Left cardiac atrium (tissue), 4 donors: ENCODE measurements at places on chromosomes 16 and 17. TPM values are rescaled to one million over a fixed set of nuclear protein-coding genes. Genes with fewer than 3 reads are reported as not detected.

DNA sequence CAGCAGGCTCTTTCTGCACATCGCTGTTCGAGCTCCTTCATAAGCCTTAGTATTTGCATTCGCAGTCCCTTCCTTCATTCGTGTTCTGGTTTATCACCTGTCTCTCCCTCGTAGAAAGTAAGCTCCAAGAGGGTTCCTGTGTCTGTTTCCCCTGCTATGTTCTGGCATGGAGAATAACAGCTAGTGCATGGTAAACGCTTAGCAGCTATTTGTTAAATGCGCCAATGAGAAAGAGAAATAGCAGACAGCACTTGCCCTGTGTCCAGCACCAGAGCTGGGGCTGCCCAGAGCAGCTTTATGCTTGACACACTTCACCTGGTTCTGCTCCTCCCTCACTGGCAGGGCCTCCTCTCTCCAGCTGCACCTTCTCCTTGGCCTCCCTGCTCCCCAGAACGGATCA, 5.5 kb downstream of the ZNF688 start:
- no peak for DNase-seq

GRCh38 chr17:46056800-46057304, 57.8 kb downstream of the STH start:
- DNase-seq: no peak

- DNase-seq: no peak
These were observed 127.8 kb upstream of the CDC42EP4 start for GRCh38 chr17:73439597-73439996.

- DNase-seq: no peak
These were observed 366.0 kb downstream of the SOX9 start for GRCh38 chr17:72486806-72487205.

DNA sequence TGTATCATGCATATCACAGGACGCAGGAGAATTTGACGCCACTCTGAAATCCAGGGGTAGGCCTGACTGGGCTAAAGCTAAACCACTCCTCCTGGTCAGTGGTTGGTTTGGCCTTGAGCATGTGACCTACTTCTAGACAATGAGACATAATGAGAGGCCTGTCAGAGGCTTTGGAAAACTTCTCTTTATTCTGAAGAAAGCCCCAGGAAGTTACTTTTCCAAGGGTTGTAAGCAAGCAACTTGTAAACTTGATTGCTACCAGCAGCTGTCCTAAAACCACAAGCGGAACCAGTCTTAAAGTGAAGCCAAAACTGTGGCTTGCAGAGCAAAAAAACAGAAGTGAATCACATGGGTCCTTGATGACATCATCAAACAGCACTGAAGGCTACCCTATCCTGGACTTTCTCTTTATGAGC, 138.2 kb upstream of the COX10 start:
- no peak for DNase-seq

DNA sequence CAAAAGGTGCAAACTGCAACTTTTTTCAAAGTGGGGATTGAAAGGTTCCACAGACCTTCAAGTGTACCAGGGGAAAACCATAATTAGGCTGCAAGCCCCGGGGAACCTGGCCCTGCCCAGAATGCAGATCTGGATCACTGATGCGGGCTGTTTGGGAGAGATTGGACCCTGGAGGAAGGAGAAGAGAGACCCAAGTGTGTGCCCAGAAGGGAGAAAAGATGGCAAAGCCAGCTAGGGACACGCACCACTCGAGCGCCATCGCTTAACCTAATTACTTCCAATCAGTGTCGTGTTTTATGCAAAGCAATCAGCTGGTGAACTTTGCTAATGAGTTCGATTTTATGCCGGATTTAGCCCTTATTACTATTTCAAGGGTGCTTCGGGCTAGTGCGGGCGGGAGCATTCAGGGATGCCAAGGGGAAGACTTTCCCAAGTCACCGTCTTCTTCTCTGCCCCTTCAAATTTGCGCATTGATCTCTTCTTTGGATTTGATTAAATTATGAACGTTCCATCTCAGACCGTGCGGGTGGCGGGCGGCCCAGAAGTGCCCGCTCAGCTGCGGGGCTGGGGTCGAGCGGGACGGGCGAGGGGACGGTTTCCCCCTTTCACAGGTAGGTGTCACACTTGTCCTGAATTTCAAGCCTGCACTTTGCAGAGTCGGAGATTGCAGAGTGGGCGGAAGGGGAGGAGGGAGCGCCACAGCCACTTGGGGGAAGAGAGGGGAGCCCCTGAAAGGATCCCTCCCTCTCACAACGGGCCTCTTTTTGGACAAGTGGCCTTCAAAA, 4.0 kb downstream of the IRX5 start:
- no peak for DNase-seq

DNA sequence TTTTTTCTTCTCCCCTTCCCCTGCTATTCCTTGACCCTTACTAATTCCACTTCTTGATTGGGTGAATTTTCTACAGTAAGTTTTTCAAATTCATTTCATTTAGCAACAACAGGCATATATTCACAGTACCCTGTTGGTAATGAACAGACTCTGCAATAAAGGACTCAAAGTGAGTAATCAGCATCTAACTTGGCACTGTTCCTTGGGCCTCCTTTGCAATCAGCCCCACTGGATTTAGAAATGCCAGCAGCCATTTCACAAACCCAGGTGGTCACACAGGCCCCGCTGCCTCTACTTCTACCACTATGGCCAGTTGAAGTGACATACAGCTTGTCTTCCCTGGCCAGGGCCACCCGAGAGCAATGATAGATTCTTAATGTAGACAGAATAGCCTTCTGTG, 113.8 kb downstream of the CYB561 start:
- no peak for DNase-seq

GRCh38 chr17:1920948-1921351, 91.1 kb downstream of the RPA1 start:
- no peak for DNase-seq

- no peak for DNase-seq
These were observed 113.7 kb upstream of the CDH11 start for GRCh38 chr16:65235339-65236177.

DNA sequence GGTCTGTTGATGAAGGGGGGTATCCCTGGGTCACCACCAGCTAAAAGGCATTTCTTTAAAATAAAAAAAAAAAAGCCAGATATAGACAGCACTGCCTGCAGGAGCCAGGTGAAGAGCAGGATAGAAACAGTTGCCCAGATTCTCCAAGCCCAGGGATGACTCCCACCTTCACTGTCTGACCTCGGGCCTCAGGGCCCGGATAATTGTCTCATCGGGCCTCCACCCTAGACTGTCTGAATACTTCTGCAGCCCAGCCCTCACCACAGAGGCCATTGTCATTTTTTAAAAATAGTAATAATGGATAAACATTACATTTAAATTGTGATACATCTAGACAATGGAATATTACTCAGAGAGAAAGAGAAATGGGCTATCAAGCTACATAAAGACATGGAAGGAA, 92.8 kb upstream of the TNRC6C start:
- DNase-seq: no peak

DNA sequence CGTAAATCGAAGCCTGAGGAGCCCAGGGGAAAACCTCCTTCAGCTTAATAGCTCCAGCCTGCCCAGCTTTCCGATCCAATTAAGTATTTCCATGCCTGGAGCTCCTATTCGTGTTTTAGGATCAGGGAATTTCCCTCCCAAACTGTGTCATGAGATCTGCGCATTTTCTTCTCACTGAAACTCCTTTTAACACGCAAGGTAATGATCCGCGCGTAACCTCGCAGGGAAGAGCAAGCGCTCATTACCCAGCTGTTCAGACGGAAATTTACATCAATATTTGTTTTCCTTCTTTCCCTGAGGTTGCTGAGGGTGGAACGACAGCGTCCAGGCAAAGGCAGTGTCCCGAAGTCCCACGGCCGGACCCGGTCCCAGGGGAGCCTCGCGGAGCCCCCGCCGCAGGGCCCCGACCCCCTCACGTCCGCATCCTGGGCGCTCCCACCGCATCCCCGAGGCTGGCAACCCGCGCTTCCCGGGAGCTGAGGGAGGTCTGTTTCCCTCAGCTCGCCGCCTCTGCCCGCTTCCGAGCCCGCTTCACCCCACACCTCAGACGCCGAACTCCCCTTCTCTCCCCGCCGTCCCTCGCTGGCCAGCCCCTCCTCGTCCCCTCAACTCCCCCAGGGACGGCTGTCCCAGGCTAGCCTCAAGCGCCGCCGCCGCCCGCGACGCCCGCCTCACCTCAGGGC, 415 bp downstream of the ABCA5 start:
- peak; percentile 24 for DNase-seq

- DNase-seq: peak; percentile 53
These were observed 684 bp upstream of the SPIRE2 start for GRCh38 chr16:89827383-89828198.

GRCh38 chr17:66920435-66920834, 44.1 kb upstream of the CACNG4 start:
- DNase-seq: no peak

DNA sequence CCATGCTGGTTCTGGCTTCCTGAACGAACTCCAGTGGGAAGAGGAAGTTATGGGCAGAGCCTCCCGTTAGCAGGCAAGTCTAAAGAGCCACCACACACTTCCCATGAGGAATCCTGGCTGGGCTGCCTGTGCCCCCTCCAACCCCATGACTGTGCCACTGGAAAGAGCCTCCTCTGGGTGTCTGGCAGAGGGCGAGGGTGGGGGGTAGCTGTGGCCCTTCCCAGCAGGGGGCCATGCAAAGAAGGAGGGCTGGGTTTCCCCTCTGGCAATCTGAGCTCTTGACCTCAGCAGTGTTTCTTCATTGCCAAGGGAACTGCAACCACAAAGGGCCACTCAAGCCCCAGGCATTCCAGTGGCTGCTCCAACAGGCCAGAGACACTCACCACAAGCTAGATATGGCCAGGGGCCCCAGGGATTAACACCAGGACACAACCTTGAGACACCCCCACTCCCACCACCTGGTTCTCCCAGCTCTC, 1.7 kb upstream of the RRAD start:
- peak; percentile 66 for DNase-seq

- DNase-seq: no peak
These were observed 9.6 kb upstream of the ATP2C2 start for GRCh38 chr16:84358601-84359295.

DNA sequence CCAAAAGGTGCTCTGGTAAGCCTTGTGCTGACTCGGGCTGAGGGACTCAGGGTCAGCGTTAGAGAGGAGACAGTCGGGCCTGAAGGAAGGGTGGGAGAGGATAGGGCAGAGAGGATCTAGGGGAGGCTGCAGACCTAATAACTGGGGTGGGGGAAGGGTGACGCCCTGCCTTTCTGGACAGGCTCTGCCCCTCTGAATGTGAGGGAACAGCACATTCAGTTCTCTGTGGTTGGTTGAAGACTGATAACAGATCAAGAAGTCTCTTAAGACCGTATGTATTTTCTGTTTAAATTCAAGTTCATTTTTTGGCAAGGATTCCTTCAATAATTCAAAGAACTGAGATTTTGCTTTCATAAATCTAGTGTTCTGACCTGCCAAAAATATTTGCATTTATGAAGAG, 56.2 kb upstream of the TEKT3 start:
- DNase-seq: no peak

DNA sequence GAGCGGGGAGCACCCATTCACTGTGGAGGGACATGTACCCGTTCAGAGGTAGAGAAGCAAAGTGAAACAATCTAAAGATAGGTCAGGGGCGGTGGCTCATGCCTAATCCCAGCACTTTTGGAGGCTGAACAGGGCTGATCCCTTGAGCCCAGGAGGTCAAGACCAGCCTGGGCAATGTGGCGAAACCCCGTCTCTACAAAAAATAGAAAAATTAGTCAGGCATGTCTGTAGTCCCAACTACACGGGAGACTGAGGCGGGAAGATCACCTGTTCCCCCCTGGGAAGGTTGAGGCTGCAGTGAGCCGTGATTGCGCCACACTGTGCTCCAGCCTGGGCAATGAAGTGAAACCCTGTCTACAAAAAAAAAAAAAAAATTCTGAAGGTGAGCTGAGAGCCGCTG, 21.7 kb downstream of the MYL4 start:
- DNase-seq: no peak

DNA sequence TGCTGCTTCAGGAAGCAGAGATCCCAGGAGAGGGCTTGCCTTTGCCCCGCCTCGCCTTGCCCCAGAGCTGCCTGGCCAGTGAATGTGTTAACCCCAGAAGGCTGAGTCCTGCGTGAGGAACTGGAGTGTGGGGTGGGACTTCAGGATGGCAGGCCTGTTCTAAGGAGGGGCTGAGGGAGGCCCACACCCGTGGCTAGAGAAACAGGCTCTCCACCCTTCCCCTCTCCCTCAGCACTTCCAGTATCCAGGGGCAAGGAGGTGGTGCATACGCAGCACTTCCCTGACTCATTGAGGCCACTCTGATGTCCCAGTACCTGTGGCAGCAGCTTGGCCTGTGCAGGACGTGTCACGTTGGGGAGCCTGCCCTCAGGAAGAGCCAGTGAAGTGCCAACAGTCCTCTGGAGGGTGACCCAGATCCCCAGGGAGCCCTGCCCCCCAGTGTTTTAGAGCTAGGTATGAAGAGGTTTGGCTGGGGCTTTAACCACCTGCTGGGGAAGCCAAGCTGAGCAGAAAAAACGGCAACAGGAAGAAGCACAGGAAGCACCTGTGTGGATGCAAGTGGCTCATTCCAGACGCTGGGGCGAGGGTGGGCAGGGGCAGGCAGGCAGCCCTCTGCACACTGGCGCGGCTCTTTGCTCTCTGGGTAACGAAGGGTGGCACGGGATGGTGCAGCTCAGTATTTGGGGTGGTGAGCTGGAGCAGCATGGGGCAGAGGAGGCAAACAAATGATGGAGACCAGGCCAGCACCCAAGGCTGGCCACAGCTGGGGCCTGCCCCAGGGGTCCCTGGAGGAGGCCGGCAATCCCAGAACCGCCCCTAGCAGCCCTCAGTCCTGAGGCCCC, 14.7 kb upstream of the CTCF start:
- DNase-seq: peak; percentile 37

GRCh38 chr17:76368545-76368944, 14.8 kb upstream of the PRPSAP1 start:
- DNase-seq: no peak

- DNase-seq: no peak
These were observed 32.3 kb upstream of the GNG13 start for GRCh38 chr16:832652-833336.

Gene ATAD5
- total RNA-seq: 1.2 TPM

Gene TRIM65
- 9.9 TPM for total RNA-seq

Gene NOB1
- total RNA-seq: 16.5 TPM

Gene NAE1
- total RNA-seq: 35.4 TPM

Gene PIPOX
- total RNA-seq: 0.91 TPM

Gene HYDIN
- total RNA-seq: 0.38 TPM

Gene TSPOAP1
- total RNA-seq: 8.8 TPM

Gene SEZ6
- 0.12 TPM for total RNA-seq
